ENCODE measurements at places on chromosomes 3 and 15.

DNA sequence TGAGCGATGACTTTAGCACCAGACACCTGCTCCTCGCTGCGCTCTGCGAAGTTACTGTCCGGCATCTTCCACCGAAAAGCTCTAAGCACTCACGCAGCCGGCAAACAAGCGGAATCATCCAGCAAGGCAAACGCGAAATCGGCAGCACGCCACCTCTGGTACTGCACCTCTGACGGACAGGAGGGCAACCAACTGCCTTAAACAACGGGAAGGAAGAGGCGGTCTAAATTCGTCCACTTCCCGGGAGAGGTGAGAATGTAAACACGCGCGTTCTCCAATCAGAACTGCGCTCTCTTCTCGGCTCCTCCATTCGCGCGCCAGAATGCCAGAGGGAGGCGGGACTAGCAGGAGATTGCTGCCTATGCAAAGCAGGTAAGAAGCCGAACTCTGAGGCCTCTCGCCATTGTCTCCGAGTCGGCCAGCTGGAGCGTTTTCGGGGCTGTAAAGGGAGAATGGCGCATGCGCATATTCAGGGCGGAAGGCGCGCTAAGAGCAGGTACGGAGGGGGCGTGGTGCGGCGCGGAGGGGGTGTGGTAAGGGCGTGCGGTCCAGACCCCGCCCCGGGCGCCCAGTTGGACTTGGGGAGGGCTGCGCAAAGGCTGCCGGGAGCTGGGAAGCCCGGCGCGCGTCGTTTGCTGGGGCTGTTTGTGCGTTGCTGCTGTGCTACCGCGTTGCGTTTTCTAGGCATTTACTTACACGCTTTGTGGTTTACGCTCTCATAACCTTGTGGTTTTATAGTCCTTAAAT, at the start of the genes BTD and HACL1:
TSS of gene BTD (plus strand) at position 347 of the 747 bp plus-strand sequence. CDS start 33,695 bp downstream, outside the sequence.
TSS of gene HACL1 (minus strand) at position 171 of the 747 bp plus-strand sequence. CDS start at position 65, 106 bp downstream.
- DNase-seq = peak; percentile 97

- peak; percentile 79 for DNase-seq
Observed at GRCh38 chr3:136195258-136196063, 674 bp downstream of the MSL2 start.

- no peak for DNase-seq
Observed at GRCh38 chr3:8938021-8938420, 25.3 kb downstream of the RAD18 start.

DNA sequence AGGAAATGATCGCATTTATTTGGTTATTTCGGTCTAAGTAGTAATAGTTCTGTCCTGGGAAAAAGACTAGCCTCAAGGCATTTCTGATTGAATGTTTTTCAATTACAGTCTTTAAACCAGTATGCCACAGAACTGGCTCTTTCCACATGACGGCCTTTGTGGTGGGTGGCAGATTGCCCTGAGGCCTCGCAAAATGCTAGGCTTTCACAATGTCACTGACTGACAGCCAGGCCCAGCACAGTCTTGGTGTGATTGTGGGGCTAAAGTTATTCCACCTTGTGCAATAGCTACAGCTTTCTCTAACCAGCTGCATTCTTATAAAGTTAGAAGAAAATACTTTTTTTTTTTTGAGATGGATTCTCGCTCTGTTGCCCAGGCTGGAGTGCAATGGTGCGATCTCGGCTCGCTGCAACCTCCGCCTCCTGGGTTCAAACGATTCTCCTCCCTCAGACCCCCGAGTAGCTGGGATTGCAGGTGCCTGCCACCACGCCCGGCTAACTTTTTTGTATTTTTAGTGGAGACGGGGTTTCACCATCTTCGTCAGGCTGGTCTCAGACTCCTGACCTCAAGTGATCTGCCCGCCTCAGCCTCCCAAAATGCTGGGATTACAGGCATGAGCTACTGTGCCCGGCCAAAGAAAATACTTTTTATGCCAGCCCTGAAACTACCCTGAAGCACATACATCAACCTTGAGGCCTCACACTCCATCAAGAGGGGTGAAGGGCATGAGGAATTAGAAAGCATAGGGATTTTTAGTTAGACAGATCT, 2.5 kb upstream of the ADIPOQ start:
- peak; percentile 24 for DNase-seq

GRCh38 chr3:151468284-151468917, 7.5 kb upstream of the IGSF10 start:
- peak; percentile 25 for DNase-seq

DNA sequence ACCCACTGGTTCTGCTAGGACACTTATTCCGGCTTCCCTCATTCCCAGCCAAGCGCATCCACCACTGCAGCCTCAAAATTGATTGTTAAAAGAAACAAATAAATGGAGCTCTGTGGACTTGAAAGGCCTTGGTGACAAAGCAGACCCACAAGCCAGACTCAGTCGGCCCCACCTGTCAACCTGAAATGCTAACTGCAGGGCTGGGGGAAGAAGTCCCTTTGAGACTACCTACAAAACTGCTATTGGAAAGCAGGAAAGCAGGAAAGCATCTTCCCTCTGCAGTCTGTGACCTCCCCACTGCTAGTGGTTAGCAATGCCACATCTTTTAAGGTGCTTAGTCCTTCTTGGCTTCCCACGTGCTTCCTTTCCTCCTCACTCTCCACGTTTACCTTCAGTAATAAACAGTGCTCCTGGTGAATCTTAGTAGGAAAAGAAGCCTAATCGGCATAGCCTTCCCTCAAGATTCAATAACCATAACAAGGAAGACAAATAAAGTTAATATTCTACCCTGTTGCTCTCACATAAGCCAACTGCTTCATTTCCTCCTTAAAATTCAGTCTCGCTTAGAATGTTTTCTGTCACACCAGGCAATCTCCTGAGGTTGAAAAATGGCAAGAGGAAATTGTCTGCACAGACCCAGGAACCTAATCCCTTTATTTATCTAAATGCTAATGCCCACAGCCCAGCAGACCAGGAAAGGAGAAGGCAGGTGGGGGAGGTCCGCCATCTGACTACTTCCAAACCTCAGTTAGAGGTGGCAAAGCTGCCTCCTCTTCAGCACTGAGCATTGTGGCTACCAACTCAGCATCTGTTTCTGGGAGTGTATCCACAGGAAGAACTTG, 296.2 kb downstream of the NEK10 start:
- DNase-seq = no peak

- no peak for DNase-seq
Observed at GRCh38 chr3:197807969-197808587, 17.0 kb downstream of the LRCH3 start.

- DNase-seq = no peak
Observed at GRCh38 chr3:131151-131888, 65.2 kb upstream of the CHL1 start.

- DNase-seq = no peak
Observed at GRCh38 chr3:32148351-32148750, 41.9 kb downstream of the GPD1L start.

DNA sequence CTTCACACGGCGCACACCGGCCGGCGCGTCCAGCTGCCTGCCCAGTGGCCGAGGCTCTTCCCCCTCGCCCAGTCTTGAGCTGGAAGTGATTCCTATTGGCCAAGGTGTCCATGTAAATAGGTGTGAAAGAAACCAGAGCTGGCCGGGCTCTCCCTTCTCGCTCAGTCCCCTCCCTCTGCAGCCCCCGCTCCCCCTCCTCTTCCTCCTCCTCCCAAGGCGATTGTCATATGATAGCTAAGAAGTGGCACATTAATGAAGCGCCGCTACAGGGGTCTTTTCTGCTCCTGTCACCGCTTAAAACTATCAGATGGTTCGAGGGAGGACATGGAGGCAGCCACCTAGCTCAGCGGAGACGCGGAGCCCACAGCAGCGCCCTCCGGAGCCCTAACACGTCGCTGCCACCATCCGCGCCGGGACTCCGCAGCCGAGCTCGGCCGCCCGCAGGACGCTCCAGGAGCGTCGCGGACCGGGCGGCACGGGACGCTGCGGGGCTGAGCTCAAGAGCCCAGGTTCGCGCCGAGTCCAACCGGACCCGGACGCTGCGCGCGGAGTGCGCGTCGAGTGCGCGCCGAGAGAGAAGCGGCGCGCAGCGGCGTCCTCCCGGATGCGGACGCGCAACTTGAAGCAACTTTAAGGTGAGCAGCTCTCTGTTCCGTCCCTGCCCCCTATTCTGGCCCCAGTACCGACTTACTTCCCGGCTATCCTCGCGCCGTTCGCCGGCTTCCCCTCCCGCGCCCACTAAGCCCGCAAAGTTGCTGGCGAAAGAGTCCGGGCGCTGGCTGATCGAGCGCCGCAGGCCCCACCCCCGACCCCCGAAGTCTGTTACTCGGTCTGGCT, at the start of gene FOXB1:
TSS of gene FOXB1 (plus strand) at position 303 of the 837 bp plus-strand sequence. CDS start 653 bp downstream, outside the sequence.
- DNase-seq = no peak

GRCh38 chr15:88897456-88898194, 2.3 kb upstream of the HAPLN3 start:
- peak; percentile 89 for DNase-seq

DNA sequence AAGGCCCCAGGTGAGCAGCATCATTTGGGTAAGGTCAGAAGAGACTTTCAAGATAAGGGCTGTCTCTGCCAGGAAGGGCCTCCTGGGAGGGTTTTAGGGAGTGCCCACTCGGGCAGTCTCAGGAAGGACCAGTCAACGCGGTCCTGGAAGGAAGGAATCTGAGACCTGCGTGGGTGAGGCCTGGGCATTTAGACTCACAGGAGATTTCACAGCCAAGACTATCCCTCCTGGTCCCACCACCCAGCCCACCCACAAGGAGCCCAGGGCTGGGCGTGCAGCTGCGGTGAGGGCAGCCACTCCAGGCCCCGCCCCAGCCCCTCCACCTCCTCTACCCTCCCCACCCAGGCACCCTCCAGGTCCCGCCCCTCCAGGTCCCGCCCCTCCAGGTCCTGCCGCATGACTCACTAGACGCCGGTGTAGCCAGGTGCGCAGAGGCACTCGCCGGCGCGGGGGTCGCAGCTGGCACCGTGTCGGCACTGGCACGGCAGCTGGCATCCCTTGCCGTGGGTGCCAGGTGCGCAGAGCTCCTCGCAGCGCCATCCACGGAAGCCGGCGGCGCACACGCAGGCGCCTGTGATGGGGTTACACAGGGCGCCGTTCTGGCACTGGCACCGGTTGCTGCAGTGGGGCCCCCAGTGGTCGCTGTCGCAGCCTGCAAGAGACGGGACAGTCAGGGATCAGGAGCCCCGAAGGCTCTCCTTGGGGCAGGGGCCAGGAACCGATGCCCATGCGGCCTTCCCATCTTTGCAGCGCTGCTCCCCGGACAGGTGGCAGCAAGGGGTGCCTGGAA, 112.7 kb downstream of the RAB11A start:
- DNase-seq = no peak

- DNase-seq = no peak
Observed at GRCh38 chr3:89159605-89160004, 52.2 kb downstream of the EPHA3 start.

DNA sequence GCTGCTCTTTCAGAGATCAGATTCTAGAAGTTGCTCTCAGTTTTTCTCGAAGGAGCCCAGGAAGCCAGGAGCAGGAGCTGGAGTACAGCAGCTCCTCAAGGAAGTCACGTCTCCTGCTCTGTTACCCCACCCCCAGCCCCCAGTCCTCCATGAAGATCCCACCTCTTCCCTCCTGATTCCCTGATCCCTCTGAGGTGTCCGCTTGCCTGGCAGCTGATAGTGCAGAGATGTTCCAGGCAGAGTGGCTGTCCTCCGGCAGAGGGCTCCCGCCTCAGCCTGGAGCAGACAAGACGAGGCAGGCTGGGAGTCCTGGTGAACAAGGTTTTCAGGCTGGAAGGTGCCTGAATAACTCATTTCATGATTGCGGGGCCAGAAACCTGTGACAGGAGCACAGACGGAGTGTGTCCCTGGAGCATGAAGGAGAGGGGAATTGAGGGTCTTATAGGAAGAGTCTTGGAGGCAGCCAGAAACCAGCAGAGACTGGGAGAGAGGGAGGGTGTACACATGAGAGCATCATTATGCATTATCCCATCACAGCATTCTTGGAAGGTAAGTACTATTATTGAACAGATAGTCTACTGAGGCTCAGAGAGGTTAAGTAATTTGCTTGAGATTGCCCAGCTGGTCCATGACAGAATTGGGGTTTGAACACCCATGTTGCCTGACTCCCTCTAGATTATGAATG, 1.2 kb downstream of the HRH1 start:
- DNase-seq = peak; percentile 75

GRCh38 chr15:69609776-69610175, 157.2 kb downstream of the RPLP1 start:
- DNase-seq = no peak

GRCh38 chr15:56339594-56339993, 25.6 kb upstream of the TEX9 start:
- DNase-seq = peak; percentile 24

GRCh38 chr3:195411836-195412235, 31.0 kb downstream of the ACAP2 start:
- DNase-seq = peak; percentile 45

GRCh38 chr3:76700323-76700722, 339.6 kb upstream of the ROBO2 start:
- DNase-seq = no peak

DNA sequence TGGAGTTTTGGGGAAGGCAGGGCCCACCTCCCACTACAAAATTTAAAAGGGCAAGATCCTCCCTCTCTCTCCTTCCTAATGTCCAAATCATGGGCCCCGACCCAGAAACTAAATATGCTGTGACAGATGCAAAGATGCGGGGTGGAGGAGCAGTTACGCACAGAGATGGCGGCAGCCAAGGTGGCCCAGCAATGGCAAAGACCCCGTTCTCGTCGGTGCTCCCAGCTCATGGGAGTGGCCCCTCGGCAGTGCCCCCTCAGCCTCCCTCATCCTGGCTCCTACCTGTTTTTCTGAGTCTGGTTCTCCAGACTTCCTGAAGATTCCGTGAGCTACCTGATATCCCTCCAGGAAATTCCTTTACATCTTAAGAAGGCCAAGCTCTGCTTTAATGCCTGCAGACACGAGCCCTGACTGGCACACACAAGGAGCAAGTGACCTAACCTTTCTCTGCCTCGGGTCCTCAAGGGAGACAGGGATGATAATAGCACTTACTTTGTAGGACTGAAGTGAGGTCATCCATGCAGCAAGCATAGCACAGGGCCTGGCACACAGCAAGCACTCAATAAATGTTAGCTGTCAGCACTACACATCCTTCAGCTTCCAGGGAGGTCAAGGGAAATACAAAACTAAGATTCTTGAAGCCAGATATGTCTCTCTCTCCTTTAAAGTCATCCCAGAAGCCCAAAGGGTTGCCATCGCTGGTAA, 103.5 kb downstream of the LSM3 start:
- no peak for DNase-seq

DNA sequence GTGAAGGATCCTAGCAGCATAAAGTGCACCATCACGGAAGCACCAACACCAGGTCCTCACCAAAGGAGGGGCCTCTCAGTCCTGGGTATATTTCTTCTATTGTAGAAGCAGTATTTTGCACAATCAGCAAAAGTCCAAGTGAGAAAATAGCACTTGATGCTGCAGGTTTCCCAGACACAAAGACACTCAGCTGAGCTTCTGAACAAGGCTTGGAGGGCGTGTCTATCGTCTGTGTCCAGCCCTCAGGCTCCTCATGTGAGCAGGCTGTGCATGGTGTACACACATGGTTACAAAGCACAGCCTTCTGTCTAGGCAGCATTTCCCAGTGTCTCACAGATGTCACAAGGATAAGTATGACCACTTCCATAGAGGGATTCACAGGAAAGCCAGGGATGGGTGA, 98.3 kb upstream of the SPATA12 start:
- no peak for DNase-seq

- no peak for DNase-seq
Observed at GRCh38 chr3:53940623-53941022, 49.0 kb upstream of the SELENOK start.
